ENCODE measurements at places on chromosomes 3 and 15.

DNA sequence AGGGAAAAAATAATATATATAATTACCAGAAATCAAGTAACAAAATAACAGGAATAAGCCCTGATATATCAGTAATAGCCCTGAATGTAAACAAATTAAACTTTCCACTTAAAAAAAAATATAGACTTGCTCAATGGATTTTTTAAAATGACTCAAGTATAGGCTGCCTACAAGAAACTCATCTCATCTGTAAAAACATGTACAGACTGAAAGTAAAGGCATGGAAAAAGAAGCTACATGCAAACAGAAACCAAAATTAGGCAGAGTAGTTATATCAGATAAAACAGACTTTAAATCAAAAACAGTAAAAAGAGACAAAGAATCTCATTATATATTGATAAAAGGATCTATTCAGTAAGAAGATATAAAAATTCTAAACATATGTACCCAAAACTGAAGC is 82.4 kb upstream of the STT3B start:
- no peak for DNase-seq

- DNase-seq = no peak
These were observed 2.8 kb downstream of the NISCH start for GRCh38 chr3:52458031-52458760.

DNA sequence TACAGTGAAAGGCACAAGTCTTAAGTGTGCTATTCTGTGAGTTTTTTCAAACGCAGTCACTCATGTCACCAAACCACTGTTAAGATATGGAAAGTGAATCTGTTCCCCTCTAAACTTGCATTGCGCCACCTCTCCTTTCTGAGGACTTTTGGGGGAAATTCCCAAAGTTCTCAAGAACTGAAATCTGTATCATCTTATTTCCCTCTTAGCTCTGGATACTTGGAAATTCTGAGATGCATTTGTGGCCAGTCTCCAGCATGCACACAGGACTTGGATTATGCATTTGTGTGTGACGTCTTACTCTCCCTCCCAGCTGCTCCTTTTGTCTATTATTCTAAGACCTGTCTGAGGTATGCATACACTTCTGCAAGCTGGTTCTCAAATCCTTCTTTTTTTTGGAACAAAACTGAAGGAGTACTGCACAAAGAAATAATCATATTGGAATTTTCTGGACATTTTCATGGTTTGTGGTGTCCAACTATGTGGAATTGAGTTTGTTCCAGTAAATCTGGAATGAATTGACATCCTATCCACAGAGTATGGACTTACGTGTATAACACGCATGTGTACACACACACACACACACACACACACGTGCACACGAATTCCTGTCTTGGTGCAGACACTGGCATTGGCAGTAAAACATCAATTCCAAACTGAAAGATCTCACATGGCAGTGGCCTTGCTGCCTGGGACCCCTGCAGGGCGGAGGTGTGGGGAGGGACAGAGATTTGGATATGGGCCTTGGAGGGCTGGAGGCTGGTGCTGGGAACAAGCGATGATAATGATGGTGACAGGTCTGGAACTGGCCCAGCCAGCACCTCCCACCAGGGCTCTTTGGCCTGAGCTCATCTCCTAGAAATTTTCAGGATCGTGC is 8.2 kb upstream of the LCTL start:
- DNase-seq = no peak

- DNase-seq = no peak
These were observed 67.4 kb upstream of the ST8SIA2 start for GRCh38 chr15:92326236-92326635.

GRCh38 chr15:51341366-51342226 is at the start of gene GLDN:
Gene GLDN (plus strand): TSS chr15:51341655. CDS start chr15:51341685, 30 bp downstream.
- no peak for DNase-seq

DNA sequence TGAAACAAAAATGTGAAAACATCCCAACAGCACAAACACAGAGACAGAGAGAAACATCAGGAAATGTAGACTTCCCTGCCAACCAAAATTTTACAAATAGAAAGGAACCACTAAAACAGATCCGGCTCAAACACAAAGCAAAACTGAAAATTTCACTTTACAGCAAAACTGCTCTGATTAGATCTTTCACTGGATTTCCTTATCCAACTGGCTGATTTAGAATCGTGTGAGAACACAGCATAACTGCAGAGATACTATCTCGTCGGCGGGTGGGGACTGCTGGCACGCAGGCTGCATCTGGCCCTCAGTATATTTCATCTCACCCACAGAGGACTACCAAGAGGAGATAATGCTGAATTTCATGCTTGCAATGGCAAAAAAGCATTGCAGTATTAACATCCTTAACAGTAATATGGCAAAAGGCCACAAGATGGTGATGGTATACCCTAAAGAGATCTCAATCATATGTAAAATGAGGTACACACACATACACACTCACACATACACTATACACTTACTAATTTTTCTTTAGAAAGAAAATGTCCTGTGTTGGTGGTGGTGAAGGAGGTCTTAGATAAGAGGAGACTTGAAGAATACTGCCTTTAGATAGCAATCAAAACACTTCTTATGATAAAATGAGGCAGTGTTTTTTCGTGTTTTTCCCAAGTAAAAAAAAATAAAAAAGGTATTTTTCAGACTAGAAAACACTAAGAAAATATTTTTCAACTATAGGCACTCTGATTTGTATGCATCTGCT is 10.6 kb upstream of the LEO1 start:
- peak; percentile 81 for DNase-seq

GRCh38 chr15:98416222-98416855 is 232.0 kb upstream of the IGF1R start:
- no peak for DNase-seq

GRCh38 chr3:139601191-139601961 is 61.8 kb upstream of the RBP1 start:
- no peak for DNase-seq

DNA sequence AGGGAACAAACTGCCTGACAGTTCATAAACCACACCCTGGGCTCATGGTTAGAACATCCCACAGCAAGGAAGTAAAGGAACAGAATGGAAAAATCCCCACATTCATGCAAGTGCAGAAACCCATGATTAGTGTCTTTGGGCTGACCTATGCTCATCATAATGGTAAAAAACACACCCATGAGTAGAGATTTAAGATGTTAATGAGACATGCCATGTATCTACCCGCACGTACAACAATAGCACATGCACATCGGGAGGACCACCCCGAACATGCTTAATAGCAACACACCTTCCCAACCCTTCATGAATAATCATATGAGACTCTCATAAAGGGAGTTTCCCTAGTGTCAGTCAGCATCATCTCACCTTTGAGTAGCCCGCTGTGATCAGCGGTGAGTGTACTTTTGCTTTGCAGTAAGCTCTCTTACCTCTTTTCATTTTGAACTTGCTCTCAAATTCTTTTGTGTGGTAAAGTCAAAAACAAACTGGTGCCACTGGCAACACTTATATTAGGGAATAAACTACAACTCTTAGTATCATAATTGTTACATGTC is 23.2 kb downstream of the ZBED2 start:
- DNase-seq = no peak

- DNase-seq = no peak
These were observed 61.5 kb upstream of the ULK4 start for GRCh38 chr3:42023380-42023779.

- DNase-seq = no peak
These were observed 38.8 kb downstream of the CPA3 start for GRCh38 chr3:148903941-148904340.

DNA sequence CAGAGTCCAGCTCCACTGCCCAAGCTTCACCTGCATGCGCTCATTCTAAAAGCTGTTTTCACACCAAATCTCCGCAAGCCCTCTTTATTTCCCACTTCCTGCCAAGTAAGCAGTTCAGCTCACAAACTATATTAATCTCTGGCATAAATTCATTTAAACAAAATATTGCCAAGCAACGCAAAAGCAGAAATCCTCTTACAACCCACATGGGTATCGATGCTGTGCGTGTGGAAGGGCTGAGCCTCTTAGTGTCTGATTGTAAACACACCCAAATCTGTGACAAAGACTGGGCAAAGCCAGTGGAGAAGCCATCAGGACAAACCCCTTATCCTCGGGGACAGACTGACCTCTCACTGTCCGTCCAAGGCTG is 124.3 kb upstream of the ATP2B2 start:
- DNase-seq = no peak

DNA sequence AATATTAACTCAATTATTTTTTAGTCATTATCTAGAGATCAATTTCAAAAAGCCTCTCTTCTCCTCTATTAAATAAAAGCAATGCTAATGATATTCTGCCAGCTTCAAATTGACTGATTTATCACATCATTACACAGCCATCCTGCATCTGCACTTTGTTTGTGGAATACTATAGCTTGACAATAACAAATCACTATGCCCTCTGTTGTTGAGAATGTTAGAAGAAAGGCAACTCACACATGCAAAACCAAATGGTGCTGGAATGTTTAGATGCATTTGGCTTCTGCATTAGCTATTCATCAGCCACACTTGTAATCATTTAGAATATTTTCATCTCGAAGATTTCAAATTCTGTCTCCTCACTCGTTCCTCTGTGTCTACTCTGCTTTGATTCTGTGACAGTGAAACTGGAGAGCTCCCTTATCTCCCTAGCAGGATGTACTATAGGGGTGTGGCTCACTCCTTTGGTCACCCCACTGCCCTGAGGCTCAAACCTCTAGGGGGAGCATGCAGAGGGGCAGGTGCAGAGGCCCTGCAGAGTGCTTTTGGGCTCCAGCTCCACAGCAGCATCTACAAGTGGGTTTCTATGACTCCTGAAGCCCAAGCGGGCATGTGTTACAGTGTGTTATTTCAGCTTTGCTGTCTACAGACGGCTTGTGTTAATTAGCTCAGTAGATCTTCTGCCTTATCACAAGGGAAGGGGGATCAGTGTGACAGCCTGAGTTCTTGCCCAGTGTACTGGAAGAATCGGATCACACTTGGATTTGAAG is 454.1 kb upstream of the BCHE start:
- DNase-seq = no peak

- no peak for DNase-seq
These were observed 65.6 kb upstream of the C15orf39 start for GRCh38 chr15:75136118-75136517.

DNA sequence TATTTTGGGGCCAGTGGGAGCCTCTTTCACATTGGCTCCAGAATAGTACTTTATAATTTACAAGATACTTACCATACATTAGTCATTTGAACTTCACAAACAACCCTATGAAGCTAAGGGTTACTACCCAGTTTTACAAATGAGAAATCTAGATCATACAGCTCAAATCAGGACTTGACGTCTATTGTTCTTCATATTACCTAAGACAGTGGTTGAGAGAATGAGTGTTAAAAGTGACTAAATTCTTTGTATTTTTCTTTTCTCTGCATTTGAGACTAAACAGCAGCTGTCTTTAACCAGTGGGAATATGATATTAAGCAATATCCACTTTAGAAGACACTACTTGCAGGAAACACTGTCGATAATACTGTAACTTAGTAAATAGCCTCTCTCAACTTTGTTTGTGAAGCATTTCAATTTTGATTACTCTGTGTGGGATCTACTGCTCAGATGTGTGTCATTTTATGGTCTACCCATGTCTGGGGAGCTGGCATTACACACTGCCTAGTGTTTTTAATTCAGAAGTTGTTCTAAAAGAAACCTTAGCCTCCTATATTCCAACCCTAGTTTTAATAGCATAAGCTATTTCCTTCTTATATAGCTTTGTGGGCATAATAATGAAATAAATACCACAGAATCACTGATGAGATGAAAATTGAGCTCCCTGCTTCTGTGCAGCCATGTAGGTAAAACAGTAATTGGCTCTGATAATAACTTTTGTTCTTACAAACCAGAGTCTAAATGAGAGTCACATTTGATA is 45.9 kb downstream of the IQCH start:
- DNase-seq = no peak

GRCh38 chr15:91407269-91407889 is 307.3 kb downstream of the SV2B start:
- peak; percentile 98 for DNase-seq
